ENCODE measurements at places on chromosomes 4 and X.

- DNase-seq = no peak
These were observed 310.8 kb upstream of the SLIT2 start for GRCh38 chr4:19940861-19941260.

GRCh38 chrX:143853488-143853887, 30.4 kb upstream of the UBE2NL start:
- DNase-seq = no peak

DNA sequence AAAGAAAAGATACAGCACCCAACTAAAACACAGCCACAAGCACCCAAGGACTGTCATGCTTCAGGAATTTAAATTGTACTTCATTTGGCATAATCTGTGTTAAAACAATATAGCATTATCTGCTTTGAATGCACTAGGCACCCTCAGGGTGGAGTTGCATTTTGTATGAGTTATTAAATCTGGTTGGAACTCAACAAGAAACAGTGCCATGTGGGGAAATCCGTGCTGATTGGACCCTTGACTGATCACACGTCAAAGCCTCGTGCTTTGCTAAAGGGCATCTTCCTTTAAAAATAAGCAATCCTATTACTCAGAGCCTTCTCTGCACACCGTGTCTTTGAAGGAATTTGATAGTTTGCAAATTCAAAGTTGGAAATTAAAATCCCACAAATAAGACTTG, 35.4 kb downstream of the IGFBP7 start:
- DNase-seq = no peak

- DNase-seq = no peak
These were observed 61.5 kb downstream of the GLRA2 start for GRCh38 chrX:14590693-14591424.

DNA sequence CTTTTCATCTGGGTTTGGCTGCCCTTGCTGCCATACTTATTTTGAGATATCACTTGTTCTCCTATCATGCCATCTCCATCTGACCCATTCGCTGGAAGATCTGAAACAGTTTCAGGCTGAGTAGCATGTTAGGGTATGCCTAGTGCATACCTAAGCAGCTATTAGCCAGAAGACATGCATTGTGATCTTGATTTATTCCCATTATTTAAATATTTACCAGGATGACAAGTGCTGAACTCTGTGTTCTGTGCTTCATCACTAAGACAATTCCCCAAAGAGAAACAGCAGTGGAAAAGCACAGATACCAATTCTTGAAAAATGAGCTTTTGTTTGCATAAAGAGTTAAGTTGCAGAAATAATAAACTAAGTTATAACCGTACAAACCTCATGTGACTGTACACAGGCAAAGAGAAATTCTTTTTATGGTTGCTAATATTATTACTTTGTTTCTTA, 271.0 kb upstream of the ARSJ start:
- no peak for DNase-seq

GRCh38 chrX:120358737-120359456, 3.0 kb upstream of the ATP1B4 start:
- peak; percentile 23 for DNase-seq

DNA sequence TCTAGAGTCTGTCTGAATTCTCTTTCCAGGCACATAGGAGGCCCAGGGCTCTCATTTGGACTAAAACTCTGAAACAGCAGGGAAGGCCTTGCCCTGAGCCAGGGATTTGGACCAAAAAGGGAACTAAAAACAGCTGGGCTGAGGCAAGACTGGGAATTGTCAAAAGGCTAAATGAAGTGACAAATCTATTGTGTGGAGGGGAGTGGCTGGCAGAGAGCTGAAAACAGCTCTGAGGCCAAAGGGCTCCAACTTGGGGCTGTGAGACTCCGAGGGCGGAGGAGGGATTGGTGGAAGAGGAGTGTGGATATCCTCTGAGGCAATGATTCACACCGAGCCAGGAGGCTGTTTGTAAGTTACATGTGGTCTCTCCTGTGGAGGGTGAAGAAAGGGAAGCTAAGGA, 63.2 kb downstream of the PHEX start:
- no peak for DNase-seq

- DNase-seq = no peak
These were observed 125.1 kb downstream of the PALLD start for GRCh38 chr4:168621806-168622589.

DNA sequence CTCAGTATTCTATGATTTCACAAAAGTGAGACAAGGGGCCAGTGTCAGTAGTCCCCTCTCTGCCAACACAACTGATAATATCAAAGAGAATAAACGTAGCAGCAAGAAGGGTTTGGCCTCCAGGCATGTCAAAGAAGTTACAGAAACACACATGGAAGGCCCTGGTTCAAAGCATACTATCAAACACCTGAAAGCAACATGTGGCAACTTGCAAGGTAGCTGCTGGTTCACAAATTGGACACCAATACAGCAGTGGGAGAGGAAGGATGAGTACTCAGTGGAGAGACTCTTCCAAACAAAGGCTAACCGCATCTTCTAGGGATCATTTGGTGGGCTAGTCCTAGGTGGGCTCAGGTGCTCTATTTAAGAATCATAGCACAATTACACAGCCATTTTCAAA, 74.9 kb upstream of the MAOA start:
- DNase-seq = no peak

Measured in stimulated activated CD4-positive, alpha-beta T cell treated with anti-CD3 and anti-CD28 coated beads, Interleukin-2, amount 100 ng/mL, for 4 hours (primary cell).